ENCODE measurements at places on chromosomes 2 and 18.

- DNase-seq, result no peak
Measured at GRCh38 chr18:24443870-24444269, 16.6 kb upstream of the HRH4 start.

DNA sequence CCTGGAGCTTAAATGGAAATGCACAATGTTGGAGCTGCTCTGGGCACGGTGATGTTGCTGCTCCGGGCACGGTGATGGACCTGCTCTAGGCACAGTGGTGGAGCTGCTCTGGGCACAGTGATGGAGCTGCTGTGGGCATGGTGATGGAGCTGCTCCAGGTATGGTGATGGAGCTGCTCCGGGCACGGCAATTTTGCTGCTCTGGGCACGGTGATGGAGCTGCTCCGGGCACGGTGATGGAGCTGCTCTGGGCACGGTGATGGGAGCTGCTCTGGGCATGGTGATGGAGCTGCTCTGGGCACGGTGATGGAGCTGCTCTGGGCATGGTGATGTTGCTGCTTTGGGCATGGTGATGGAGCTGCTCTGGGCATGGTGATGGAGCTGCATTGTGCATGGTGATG lies 79.7 kb downstream of the LDLRAD4 start:
- DNase-seq, result no peak

DNA sequence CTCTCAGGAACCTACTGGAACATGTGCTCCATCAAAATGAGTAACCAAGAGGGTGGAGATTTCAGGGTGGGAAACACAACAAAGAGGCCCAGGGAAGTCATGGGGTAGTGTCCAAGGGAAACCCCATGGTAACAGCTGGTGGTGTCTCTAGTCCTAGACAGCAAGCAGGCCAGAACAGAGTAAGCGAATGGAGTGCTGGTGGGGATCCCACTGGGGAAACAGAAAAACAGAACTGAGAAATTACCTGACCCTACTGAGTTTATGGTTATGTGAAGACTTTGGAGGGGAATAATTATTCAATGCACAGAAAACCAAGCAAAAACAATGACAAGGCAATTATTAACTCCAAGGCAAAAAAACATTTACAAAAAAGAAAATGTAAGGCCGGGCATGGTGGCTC lies 16.9 kb downstream of the ERCC3 start:
- no peak for DNase-seq

GRCh38 chr18:68840554-68841263 lies 42.8 kb downstream of the CCDC102B start:
- peak; percentile 70 for DNase-seq

- DNase-seq, result no peak
Measured at GRCh38 chr2:120669121-120669952, 66.3 kb upstream of the GLI2 start.

DNA sequence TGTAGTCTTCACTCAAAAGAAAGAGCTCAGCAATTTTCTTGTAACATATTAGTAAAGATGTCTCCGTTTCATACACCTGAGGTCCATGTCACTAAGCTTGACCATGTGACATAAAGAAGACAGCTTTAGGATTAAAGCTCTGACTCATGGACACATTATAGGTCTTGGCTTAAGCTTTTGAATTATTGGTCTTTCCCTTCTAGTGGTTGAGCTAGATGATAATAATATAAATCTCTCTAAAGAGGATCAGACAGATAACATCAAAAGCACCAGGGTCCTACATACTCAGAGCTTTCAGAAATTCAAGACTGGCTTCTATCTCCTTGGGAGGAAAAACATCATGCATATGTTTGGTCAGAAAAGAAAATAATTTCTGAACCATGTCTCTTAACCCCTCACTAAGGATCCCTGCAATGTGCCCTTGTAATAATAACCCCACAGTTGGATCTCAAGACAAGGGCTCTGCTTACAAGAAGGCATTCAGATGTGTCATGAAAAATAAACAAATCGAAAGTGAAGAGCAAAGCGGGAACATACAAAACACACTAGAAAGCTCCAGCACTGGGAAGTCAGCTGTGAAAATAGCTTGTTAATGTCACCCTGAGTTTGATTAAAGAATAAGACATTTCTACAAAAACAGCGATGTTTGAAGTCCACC lies 174.5 kb downstream of the PID1 start:
- no peak for DNase-seq
